Activated CD8-positive, alpha-beta T cell treated with anti-CD3 and anti-CD28 coated beads, Interleukin-2, amount 10 ng/mL, durations not matched to agents 7 days and 5 days (primary cell): ENCODE measurements at places on chromosomes 6 and 20. TPM values are rescaled to one million over a fixed set of nuclear protein-coding genes. Genes with fewer than 3 reads are reported as not detected.

DNA sequence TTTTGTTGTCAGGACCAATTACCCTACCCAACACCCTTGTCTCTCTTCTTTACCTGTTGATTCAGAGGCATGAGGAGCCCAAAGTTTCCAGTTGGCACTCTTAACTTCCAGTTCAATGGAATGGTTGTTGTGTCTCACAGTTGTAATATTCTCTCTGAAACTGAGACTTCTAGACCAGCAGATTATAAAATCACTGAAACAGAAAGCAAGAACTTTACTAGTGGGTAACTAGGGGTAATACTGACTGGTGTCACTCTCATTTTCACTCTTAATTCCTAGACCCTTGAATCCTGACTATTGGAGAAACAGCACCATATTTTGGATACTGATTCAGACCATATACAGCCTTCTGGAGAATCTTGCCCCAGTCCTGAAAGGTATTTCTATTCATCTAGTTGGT, 140.2 kb upstream of the MMS22L start:
- no peak for DNase-seq

- DNase-seq: no peak
Measured at GRCh38 chr20:13262671-13263360, 41.7 kb downstream of the ISM1 start.

GRCh38 chr6:167676000-167676665, 150.6 kb upstream of the AFDN start:
- DNase-seq: no peak

GRCh38 chr6:63278916-63279315, 40.9 kb downstream of the LGSN start:
- DNase-seq: no peak

DNA sequence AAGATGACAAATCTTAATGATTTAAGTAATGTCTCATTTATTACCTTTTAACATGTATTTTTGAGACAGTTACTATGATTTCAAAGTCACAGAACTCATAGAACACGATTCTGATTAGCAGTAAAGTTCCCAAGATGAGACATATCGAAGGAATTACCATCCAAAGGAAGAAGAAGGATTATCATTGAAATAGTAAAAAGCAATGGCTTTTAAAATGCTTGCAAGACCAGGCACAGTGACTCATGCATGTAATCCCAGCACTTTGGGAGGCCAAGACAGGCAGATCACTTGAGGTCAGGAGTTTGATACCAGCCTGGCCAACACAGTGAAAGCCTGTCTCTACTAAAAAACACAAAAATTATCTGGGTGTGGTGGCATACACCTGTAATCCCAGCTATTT, 219.2 kb downstream of the KHDC1L start:
- DNase-seq: no peak

DNA sequence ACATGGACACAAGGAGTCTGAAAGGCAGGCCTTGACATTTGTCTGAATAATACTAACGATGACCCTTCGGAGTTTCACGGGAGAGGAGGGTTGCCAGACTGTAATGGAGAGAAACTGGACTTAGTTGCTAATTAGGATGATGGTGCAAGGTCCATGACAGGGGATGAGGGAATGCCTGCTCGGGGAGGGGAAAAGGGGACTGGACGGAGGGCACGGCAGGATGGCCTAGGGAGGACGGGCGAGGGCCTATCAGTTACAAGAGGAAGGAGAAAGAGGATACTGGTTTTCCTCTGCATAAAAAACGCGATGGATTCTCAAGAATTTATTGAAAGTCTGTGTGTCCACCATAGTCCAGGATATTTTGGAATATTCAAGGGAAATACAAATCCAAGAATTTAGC, 42.7 kb downstream of the IRAK1BP1 start:
- DNase-seq: no peak

DNA sequence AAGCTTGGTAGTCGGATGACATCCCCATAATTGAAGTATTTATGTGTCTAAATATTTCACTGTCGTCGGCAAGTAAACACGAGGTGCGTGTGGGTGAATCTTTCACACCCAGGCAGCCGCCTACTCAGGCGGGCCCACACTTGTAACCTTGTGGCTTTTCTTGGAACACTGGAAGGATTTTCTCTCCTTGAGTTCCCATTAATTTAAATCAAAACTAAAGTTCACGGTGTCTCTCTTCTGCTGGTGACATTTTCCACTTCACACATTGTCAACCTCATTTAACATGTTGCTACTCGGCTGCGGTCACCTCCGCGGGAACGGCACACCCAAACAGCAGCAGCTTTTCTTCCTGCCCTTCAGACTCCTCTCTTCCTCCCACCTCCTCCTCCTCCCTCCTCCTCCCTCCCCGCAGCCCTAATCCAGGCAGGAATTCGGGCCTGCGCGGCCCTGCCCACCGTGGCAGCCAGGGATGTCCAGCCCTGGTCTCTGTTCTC, 336.6 kb downstream of the QKI start:
- peak; percentile 50 for DNase-seq

GRCh38 chr6:159969204-159969912, 476 bp downstream of the IGF2R start:
- peak; percentile 43 for DNase-seq

GRCh38 chr20:38132910-38133501, 32.1 kb downstream of the TGM2 start:
- no peak for DNase-seq

- DNase-seq: no peak
Measured at GRCh38 chr6:148743476-148743875, 3.4 kb upstream of the UST start.

- DNase-seq: no peak
Measured at GRCh38 chr6:128821116-128821515, 61.8 kb upstream of the LAMA2 start.

- DNase-seq: no peak
Measured at GRCh38 chr20:62598761-62599194, 43.5 kb upstream of the SLCO4A1 start.

DNA sequence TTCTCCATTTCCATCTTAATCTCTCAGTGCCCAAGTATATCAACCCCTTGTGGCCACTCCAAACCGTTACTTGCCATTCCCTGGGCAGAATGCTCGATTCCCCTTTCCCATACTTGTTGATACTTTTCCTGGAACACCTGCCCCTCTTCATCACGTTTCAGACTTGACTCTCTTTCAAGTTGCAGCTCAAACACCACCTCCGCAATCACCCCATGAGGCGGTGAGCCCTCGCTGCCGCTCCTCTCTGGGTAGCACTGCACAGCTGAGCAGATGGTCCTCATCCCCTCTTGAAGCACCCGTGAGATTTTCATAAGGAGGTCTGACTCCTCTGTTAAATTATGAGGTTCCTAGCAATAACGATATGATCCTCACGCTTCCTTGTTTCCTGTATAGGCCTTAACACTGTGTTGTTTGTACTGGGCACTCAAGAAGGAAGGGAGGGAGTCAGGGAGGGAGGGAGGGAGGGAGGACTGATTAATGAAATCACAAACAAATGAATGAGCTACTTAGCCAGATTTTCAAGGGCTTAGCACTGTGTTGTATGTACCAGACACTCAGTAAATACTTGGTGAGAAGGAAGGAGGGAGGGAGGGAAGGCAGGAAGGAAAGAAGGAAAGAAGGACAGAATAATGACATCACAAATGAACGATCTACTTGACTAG, 8.0 kb upstream of the UQCC2 start:
- DNase-seq: no peak

DNA sequence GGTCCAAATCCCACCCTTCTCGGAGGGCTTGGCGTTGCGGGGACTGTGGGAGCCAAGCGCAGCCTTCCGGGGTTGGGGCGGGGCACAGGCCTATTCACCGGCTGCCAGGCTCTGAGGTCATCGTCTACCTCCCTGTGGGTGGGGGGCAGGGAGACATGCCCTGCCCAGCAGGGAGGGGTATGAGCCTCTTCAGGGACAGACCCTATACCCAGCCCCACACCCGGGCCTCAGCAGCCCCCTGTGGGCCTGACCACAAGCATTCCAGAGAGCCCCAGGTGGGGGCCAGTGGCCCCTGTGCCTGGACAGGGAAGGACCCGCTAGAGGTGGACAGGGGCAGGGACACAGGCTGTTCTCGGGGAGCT, 11.6 kb downstream of the LAMA5 start:
- DNase-seq: no peak

- no peak for DNase-seq
Measured at GRCh38 chr6:24501914-24502313, 7.1 kb downstream of the ALDH5A1 start.

GRCh38 chr20:62050166-62051120, 15.2 kb downstream of the TAF4 start:
- no peak for DNase-seq

DNA sequence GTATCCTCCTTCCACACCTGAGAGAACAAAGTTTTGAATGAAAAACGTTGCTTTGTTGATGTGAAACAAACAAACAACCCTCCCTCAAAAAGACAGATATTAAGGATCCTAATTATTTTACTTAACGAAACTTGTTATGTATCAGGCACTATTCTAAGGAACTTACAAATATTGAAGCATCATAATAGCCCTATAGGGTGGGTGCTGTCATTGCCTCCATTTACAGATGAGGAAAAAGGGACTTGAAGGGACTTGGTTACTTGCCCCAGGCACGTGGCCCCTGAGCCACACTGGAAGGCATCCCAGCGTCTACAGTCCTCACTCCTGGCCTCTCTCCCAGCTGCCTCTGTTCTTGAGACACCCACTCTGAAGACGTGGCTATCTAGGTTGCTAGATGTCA, 20.2 kb upstream of the OLIG3 start:
- no peak for DNase-seq

DNA sequence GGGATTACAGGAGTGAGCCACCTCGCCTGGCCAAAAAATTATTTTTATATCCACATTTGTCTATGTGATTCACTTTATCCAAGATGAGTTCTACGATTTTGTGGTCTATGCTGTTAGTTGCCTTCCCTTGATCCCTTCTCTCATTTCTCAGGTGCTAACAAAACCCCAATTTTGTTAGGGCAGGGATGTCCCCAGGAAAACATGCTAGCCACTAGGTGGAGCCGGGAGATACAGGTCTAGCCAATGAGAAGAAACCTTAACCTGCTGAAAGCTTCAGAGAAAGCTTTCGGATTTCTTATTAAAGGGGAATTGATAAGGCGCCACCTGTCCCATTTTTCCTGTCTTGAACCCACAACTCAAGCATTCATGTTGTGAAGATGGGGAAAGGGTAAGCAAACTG, 167.4 kb upstream of the OLIG3 start:
- DNase-seq: peak; percentile 66

- no peak for DNase-seq
Measured at GRCh38 chr6:156691018-156691417, 86.2 kb upstream of the ARID1B start.

GRCh38 chr20:47708953-47709833, 76.1 kb downstream of the SULF2 start:
- DNase-seq: no peak

DNA sequence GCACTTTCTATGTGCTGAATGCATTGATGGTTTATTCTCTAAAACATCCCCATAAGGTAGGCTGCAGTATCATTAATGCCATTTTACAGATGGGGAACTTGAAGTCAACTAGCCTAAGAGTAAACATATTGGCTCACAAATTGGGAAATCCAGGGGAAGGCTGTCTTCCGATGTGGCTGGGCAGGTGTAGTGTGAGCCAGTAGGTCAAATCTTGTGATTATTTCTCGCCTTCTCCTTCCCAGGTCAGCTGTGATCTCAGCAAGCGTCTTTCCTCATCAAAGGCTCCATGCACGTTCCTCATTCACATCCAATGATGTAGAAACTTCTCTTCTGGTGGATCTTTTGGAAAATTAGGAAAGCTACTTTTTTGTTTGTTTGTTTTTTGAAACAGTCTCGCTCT, 94.1 kb upstream of the SHLD1 start:
- DNase-seq: no peak

DNA sequence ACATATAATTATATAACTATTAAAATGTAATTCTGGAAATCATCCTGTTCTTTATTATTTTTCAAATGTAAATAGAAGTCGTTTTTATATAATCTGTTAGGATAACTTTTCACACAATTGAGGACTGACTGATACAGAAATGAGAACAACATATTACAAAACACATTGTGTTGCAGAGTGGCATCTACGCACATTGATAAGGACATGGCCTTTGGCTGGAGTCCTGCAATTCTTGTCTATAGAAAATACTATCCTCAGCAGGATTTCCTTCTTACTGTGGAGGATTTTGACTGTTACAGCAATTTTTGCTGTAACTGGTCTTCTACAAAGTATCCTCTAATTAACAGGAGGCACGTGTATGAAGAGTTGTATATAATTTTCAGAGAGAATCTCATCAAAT, 19.8 kb downstream of the SH3BGRL2 start:
- DNase-seq: no peak

- DNase-seq: no peak
Measured at GRCh38 chr20:16205507-16205906, 367.7 kb downstream of the KIF16B start.

SLC4A11 gene
- total RNA-seq: 2.8 TPM

KIAA1755 gene
- total RNA-seq: not detected

THEMIS gene
- 142 TPM for total RNA-seq

NRSN1 gene
- total RNA-seq: not detected

BHLHE23 gene
- not detected for total RNA-seq

EEF1A2 gene
- total RNA-seq: not detected
